ENCODE measurements at places on chromosomes 5 and 9.
A peak's percentile ranks its signal among the peaks of the same experiment; 100 is the strongest.

GRCh38 chr9:132005899-132006298 is 73.8 kb downstream of the MED27 start:
- no peak for DNase-seq

DNA sequence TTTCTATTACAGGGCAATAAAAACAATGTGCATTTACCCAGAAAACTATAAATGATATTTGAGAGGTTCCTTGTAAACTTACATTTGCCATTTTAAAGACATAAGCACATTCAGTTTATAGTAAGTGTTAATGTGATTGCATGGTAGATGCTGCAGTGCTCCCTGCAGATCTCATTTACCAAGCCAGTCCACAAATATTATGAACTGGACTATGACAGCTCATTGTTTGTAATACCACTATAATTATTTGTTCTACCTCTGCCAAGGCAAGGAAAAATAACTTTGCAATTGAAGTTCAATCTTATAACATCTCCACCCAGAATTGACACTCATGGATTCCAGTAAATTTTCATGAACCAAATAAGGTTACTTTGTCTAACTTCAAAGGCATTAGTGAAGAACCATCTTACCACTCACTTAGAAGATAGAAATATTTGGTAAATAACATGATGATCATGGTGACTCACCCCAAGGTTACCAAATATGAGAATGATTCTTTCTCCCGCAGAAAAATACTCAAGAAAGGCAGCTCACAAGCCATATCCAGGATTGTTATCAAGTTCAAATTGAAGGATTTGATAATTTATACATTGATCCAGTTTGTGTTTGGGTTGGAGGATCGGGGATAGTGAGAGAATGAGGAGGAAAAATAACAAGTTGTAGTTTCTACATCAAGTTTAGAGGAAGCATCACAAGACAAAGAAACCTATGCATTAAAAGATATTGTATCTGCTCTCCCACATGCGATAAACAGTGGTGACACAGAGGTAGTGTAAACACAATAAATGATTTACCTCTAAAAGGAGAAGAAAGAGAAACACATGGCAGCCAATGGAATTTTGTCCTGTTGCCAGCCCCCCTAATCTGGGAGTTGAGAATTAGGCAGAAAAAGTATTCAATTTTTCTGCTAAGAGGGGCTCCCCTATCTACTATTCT is 29.5 kb downstream of the CDH9 start:
- DNase-seq, result no peak

- DNase-seq, result no peak
Observed at GRCh38 chr5:111954516-111955395, 197.8 kb upstream of the NREP start.

DNA sequence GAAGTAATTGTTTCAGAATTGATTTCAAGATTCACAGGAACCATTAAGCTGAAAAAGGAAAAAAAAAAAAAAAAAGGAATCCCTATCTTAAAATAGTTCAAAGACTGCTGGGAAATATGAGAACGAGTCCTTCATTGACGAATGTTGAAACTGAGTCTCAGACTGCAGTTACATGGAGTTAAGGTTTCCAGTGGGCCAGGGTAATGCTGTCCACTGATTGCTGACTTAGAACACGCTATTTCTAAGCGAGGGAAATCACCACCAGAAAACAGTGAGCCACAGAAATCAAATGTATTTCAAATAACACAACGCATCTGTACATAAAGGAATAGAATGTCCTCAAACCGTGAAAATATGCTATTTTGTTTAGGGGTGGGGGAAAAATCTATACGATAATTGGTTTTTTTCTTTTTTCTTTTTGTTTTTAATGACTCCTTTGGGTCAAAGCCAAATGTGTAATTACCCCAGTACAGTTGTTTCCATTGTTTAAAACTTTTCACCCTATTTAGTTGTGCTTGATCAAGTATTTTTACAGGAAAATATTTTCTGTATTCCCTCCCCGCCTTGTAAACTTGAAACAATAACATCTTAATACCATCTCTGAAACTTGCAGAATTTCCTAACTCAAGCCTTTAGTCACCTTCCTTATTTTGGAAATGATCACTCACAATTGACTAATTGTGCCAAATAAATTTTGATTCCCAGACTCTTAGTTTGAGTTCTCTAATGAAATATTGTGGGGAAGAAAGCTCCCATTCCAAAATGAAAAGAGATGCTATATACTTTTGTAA is 208.3 kb downstream of the MCTP1 start:
- DNase-seq, result no peak

GRCh38 chr9:27385606-27386322 is 88.8 kb upstream of the EQTN start:
- no peak for DNase-seq

- DNase-seq, result no peak
Observed at GRCh38 chr9:128026255-128026772, 40.8 kb downstream of the NAIF1 start.

GRCh38 chr9:125497906-125498305 is 209.1 kb downstream of the MAPKAP1 start:
- DNase-seq, result no peak

DNA sequence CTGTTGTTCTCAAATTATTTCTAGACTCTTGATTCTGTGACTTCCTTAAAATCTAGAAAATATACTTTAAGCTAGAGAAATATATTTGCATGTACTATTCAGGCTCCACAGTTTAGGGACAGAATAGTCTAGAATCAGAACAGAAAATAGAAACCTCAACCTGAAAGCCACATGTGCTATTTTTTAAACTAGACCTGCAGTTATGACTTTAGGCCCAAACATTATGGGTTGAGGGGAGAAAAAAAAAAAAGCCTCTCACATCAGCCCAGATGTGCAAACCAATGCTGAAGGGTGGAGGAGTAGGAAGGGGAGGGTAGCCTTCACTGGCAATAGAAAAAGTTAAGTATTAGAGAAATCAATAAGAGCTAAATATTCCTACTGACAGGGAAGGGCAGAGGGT is 35.7 kb downstream of the ELL2 start:
- DNase-seq, result no peak

GRCh38 chr9:124164811-124165210 is 92.9 kb upstream of the NEK6 start:
- DNase-seq, result no peak

GRCh38 chr9:90827181-90827871 is 25.7 kb downstream of the SYK start:
- no peak for DNase-seq

- DNase-seq, result no peak
Observed at GRCh38 chr5:157718519-157718918, 12.7 kb upstream of the THG1L start.

GRCh38 chr5:123441408-123441807 is 18.2 kb upstream of the CEP120 start:
- DNase-seq, result no peak

DNA sequence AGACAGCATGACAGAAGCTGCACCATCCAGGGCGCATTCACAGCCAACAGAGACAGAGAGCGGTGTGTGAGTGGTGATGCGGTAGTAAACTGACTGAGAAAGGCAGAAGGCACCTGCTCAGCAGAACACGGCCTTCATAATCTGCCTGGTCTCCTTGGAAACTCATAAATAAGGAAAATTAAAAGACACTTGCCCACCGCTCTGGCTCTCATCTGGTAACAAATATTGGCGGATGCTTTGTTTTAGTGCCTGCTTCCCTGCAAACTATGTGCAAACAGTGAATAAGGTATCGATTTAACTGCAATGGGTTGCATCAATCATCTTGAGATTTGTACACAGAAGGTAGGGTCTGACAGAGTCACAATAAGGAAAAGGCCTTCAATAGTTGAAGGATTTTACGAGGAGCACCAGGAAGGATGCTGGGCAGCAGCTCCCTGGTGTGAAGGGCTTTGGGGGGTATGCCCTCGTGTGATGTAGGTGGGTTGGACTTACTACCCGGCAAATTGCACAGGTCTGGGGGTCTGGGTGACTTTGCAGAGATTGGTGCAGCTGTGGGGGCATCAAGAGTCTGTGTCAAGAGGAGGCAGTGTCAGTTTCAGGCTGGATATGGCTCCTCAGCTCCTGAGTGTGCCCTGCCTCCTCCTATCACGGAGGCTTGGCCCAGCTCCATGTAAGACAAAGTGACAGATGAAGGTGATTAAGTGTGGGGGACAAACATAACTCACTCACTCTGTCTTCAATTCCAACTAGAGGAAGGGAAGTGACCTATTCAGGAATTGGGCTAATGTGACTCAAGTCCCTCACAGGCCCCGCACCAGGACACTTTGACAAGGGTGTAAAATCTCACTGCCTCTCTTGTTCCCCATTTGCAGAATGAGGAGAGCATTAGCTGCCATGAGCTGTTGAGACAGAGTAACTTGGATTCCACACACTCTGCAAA is 166.7 kb downstream of the ICE1 start:
- DNase-seq, result no peak

GRCh38 chr5:140365282-140365681 is 5.3 kb downstream of the SLC4A9 start:
- no peak for DNase-seq

DNA sequence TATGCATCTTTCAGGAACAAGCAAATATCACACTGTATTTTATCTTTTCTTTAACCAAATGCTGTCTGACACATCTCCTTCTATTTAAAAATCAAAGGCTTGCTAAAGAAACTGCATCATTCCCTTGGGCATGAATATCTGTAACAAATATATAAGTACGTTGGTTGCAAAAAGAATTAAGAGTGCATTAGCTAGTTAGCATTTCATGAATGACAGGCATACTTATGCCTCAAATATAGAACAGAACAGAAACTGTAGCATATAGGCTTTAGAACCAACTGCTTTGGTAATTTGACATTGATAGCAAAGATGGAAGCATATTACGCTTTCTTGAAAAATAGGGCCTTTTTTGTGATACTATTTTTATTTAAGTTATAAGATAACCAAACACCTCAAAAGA is 761.2 kb downstream of the MAT2B start:
- no peak for DNase-seq

DNA sequence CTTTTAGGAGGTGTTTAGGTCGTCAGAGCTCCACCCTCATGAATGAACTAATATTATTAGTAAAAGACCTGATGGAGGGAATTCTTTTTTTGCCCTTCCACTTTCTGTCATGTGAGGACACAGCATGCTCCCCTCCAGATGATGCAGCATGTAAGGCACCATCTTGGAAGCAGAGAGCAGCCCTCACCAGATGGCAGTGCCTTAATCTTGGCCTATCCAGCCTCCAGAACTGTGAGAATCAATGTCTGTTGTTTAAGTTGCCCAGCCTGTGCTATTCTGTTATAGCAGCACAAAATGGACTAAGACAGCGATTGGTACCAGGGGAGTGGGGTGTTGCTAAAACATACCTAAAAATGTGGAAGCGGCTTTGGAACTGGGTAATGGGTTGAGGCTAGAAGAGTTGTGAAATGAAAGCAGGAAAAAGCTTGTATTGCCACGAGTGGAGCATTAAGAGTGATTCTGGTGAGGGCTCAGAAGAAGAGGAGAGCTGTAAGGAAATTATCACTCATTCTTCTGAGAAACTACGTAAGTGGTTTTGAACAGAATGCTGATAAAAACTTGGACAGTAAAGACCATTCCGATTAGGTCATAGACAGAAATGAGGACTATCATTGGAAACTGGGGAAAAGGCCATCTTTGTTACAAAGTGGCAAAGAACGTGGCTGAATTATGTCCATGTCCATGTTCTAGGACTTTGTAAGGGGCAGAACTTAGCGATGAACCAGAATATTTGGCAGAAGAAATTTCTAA is 28.6 kb downstream of the PTPDC1 start:
- no peak for DNase-seq

- no peak for DNase-seq
Observed at GRCh38 chr5:44675296-44675695, 133.5 kb upstream of the MRPS30 start.

DNA sequence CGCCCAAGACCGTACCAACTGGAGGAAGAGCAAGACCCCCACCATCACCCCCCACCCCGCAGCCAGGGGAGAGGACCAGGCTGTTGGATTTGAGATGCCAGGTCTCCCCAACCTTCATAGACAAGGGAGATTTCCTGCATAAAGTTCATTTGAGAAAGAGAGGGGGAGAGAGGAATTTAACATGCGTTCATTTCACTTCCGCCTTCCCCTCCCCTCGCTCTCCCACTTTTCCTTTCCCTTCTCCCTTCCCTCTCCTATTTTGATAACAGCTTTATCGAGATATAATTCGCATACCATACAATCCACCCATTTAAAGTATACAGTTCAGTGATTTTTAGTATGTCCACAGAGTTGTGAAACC is 4.2 kb upstream of the NKX2-5 start:
- no peak for DNase-seq

DNA sequence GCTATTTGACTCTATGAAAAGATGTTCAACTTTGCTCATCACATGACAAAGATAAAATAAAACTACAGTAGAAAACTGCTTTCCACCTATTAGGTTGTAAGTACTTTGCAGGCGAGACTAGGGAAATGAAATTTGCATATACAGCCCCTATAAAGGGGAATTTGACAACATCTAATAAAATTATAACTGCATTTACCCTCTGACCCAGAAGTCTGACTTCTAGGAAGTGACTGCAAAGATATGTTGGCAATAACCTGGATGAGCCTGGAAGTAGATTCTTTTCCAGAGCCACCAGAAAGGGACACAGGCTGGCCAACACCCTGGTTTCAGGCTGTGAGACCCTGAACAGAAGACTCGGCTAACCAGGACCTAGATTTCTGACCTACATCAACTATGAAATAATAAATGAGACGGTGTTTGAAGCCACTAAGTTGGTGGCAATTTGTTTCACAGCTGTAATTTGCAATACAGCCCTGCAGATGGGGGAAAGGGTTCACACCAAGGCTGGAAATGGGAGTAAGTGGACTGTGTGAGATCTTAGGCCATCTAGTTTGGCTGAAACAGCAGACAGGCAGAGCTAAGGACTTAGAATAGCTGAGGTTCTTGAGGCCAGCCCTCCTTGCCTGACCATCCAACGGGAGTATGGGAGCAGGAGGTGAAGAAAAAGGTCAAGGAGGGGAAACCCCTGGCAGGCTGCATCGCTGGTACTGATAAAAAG is 106.6 kb downstream of the SIL1 start:
- DNase-seq, result peak; percentile 13

DNA sequence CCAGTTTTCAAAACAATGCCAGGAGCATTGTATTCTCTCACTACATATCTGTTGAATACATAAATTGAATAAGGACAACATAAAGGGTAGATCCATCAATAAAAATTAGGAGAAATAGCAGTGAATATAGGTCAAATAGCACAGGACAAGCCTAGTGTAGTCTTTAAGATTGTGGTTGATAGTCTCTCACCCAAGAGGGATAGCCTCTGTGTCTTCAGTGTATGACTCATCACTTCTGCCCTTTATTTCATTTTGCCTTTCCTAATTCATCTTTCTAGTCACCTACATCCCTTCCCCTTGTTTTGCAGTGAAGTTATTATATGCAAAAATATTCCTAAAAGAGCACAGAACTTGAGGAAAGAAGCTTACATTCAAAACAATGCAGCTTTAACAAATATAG is 335.0 kb upstream of the TUSC1 start:
- DNase-seq, result no peak

DNA sequence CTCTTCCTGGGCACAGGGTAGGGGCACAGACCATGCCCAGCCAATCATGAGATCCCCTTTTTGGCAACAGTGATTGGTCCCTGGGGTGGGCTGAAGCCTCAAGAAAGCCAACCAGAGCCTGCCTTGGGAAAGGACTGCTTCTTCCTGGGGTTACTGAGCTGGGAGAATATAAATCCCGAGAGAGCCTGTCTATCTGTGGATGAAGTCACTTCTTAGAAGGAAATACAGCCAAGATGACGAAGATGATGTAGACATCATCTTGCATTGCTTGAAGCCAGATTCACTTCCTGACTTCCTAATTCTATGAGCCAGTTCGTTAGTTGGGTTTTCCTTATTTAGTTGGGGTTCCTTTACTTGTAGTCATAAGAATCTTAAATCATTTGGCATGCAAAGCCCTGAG is 50.1 kb upstream of the PWWP2A start:
- DNase-seq, result no peak

Data from NCI-H1930 (cell line).